T-helper 17 cell (primary cell): ENCODE measurements at places on chromosomes 7 and 10. TPM values are rescaled to one million over a fixed set of nuclear protein-coding genes. Genes with fewer than 3 reads are reported as not detected.
A peak's percentile ranks its signal among the peaks of the same experiment; 100 is the strongest.

The RBP4 gene
- total RNA-seq, result not detected

The C7orf33 gene
- total RNA-seq, result not detected

The MOGAT3 gene
- total RNA-seq, result not detected

The CAMK2B gene
- total RNA-seq, result not detected

The TWIST1 gene
- total RNA-seq, result not detected

The ANKRD1 gene
- total RNA-seq, result not detected

The STOX1 gene
- not detected for total RNA-seq

The RAB19 gene
- total RNA-seq, result 2.1 TPM

The EN2 gene
- total RNA-seq, result not detected

The SPDYE2 gene
- total RNA-seq, result 0.55 TPM

The FKBP6 gene
- not detected for total RNA-seq

The ACBD7 gene
- 0.77 TPM for total RNA-seq

The COL1A2 gene
- total RNA-seq, result not detected

The NCF1 gene
- total RNA-seq, result 1.1 TPM

The CLCN1 gene
- total RNA-seq, result not detected

The PVRIG gene
- 30.5 TPM for total RNA-seq

DNA sequence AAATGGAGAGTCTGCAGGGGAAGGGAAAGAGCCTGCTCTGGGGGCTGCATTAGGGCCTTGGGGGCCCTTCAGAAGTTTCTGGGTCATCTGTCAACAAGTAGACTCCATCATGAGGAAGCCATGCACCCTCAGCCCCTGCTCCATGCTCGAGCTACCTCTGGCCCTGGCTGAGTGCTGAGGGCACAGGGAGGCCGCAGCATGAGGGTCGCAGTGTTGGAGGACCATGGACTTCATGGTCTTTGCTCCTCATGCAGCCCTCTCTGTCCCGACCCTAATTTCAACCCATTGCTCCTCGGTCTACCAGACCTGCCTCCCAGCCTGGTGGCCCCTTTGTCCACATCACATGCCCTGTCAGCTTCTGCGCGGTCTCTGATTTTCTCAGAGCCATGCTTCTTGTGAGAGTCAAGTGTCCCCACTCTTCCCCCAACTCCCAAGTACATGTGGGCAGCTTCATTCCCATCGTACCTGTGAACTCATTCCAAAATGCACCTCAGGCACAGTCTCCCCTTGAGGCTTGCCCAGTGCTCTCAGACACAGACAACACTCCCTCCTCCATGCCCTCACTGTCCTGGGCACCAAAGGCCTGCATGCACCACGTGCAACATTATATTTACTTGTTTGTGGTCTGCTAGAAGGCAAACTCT is 14.7 kb downstream of the ZNF488 start:
- no peak for DNase-seq

- DNase-seq, result no peak
Observed at GRCh38 chr10:83954193-83954799, 185.0 kb upstream of the GHITM start.

DNA sequence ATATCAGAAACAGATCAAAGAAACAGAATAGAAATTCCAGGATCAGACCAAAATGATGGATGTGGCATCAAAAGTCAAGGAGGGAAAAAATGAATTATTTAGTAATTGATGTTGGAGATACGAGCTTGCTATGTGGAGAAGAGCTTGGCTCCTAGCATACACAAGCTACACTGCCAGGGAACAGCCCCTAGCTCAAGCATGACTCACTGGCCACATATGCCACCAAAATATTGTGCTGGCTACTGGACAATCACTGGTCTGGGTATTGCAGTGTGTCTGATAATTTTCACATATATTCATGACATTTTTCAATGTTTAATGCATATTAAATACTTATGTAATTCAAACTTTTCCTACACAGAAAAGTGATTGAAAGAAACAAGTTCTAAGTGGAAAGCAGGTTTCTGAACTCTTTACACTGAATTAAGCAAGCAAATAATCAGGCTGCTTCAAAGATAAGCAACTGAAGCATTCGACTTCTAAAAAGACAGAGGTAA is 59.3 kb downstream of the OAT start:
- DNase-seq, result no peak

DNA sequence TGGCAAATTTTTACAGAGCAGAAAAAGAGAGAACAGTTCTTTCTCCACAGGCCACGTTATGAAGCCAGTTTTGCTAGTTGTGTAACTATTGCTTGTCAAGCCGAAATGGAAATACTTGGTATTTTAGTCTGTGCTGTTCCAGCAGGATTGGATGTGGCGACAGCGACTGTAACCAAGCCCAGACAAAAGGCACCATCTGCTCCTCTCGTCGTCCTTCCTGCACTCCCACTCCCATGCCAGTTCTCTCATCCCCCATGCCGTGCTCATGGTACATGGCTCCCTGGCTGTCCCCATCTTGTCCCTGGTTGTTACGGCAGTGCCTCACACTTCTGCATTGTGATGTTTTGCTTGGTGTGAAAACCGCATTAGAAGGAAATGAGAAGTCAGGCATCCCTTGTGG is 185.7 kb upstream of the FZD8 start:
- no peak for DNase-seq

DNA sequence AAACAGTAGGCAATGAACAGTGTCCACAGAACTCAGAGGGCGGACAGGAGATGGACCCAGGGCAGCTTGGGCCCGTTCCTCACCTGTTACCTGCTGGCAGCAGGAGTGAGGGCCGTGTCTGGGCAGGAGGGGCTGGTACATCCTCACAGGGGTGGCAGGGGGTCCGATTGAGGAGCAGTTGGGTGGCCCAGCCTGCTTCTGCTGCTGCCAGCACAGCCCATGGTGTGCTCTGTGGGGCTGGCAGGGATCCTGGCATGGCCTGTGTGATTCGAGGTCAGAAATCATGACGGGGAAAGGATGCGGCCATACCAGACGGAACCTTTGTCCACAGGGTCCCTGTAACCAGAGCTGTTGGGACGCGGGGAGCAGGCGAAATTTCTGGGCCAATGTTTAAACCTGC is 49.6 kb downstream of the INPP5A start:
- DNase-seq, result no peak

DNA sequence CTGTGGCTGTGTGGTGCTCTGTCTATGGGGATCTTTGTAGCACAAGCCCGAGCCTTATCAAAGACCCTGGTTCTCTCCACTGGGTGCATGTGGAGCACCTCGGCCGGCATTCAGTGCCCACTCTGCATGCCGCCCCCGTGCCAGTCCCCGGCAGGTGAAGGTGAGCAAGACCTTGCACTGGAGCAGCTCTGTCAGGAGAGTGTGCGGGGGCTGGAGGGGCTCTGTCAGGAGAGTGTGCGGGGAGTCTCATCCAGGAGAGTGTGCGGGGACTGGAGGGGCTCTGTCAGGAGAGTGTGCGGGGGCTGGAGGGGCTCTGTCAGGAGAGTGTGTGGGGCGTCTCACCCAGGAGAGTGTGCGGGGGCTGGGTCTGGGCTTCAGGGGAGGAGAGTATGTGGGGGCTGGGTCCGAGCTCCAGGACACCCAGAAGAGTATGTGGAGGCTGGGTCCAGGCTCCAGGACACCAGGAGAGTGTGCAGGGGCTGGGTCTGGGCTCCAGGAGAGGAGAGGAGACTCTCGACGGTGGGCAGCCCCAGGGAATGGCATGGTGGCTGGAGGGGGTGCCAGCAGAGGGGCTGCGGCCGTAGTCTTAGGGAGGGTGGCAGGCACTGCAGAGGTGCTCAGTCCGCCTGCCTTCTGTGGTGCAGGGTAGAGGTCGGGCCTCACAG is 40.8 kb downstream of the INPP5A start:
- DNase-seq, result no peak

- no peak for DNase-seq
Observed at GRCh38 chr10:114868870-114869519, 47.4 kb downstream of the FHIP2A start.

GRCh38 chr10:13847201-13847631 is 260.5 kb downstream of the PRPF18 start:
- DNase-seq, result no peak

GRCh38 chr10:89307269-89307577 is 5.4 kb downstream of the IFIT2 start:
- DNase-seq, result no peak

GRCh38 chr10:74752371-74753040 is 73.9 kb upstream of the KAT6B start:
- no peak for DNase-seq

GRCh38 chr7:101608772-101609713 is 20.1 kb downstream of the MYL10 start:
- DNase-seq, result no peak

GRCh38 chr10:100873146-100873826 is 39.5 kb upstream of the SLF2 start:
- DNase-seq, result no peak

DNA sequence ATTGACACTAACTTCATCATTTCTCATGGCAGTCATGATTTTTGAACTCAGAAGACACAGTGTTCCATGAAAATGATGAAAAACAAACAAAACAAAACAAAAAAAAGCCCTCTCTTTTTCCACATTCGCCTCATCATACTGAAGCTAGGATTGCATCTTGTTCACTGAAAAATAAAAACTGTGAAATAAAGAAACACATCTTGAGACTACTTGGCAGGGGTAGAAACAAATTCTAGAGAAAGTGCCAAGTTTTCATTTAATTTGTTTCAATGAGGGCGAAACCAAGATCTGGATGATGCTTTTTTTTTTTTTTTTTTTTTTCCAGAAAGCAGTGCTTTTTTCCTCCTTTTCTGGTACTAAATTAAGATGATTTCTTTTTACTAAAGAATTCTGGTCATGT is 350.4 kb upstream of the ETV1 start:
- DNase-seq, result no peak

GRCh38 chr7:99142727-99143520 is 984 bp downstream of the SMURF1 start:
- DNase-seq, result peak; percentile 92

DNA sequence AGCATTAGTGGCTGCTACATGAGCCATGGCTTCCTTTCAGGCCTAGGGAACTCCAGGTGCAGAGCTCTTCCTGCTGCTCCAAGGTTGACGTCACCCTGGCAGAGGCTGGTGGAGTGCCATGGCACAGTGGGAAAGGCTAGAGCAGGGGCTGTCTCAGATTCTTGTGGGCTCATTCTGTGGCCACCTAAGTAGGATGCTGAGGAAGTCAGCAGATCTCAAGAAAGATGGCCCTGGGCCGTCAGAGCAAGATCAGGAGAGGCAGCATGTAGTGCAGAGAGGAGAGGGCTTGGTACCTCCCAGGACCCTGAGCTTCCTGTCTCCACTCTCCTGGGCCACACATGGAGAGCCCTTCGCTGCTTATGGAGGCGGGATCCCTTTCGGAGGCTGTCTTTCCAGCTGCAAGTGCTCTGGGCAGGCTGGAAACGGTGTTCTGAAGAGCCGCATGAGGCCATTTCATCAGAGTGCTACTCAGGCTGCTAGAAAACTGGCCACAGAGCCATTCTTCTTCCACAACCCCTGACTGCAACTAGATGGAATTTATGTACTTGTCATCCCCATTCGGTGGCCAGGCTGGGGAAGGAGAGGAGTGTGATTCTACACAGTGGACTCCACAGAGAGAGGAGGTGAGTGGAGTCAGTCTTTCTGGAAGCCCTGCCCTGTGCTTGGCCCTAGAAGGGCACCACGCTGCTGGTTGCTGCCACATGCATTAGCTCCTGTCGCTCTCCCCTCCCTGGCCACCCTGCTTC is 304.2 kb downstream of the RPS24 start:
- DNase-seq, result no peak

DNA sequence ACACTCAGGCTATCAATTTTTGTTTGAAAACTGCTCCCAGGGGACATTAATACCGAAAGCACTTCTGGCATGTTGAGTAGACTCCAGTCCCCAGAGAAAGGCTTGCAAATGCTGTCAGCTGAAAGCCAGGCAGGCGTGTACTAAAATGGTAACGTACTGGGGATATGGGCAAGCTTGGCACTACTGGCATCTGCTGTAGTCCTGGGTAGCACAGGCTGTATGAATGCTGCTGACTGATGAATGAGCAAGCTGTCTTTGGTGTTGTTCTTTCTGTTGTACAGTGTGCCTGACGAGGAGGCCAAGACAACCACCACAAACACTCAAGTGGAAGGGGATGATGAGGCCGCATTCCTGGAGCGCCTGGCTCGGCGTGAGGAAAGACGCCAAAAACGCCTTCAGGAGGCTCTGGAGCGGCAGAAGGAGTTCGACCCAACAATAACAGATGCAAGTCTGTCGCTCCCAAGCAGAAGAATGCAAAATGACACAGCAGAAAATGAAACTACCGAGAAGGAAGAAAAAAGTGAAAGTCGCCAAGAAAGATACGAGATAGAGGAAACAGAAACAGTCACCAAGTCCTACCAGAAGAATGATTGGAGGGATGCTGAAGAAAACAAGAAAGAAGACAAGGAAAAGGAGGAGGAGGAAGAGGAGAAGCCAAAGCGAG is 53.5 kb upstream of the AGBL3 start:
- no peak for DNase-seq

- DNase-seq, result no peak
Observed at GRCh38 chr7:131765575-131765974, 209.1 kb upstream of the PODXL start.

- DNase-seq, result no peak
Observed at GRCh38 chr7:70838292-70838907, 293.5 kb upstream of the GALNT17 start.

- DNase-seq, result no peak
Observed at GRCh38 chr10:17240096-17240495, 12.1 kb downstream of the VIM start.

GRCh38 chr10:107666214-107666613 is 501.7 kb upstream of the SORCS1 start:
- no peak for DNase-seq

- no peak for DNase-seq
Observed at GRCh38 chr7:7841027-7841426, 122.6 kb upstream of the RPA3 start.

DNA sequence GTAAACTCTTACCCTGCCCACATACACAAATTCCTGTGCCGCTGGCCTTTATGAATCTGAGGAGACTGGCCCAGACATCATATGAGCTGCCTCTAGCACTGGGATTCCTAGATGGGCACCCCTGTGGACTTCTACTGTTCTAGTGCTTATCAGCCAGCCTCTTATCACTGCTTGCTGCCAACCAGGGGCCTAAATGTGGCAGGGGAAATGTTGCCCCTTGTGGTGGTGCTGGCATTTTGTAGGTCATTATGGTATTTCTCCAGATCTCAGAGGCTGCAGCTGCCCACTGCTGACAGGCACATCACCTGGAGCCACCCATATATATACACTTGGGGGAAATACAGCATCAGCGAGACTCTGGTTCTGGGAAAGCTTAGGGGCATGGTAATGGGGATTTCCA is 5.4 kb downstream of the SFR1 start:
- no peak for DNase-seq

- DNase-seq, result no peak
Observed at GRCh38 chr7:25815711-25816110, 336.3 kb upstream of the NFE2L3 start.

DNA sequence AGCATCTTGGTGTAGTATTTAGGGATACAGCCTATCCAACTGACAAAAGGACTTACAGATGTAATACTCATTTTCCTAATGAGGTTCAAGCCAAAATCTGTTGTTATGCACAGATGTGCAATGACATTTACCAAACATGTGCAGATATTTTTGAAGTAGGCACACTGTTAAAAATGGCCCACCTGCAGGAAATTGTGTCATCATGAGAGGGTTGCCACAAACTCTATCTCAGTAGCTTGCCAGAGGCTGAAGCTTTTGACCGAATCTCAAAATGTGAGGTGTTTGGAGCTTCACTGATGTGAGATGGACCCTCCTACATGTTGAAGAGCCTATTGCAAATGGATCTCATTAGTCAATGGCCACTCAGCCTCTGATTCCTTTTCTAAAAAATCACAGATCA is 89.7 kb upstream of the CSTF2T start:
- DNase-seq, result no peak

- DNase-seq, result no peak
Observed at GRCh38 chr7:135197343-135197742, 14.0 kb downstream of the WDR91 start.
